ENCODE measurements at places on chromosomes 4 and X.

GRCh38 chr4:178316211-178316610 lies 874.0 kb upstream of the AGA start:
- no peak for DNase-seq

DNA sequence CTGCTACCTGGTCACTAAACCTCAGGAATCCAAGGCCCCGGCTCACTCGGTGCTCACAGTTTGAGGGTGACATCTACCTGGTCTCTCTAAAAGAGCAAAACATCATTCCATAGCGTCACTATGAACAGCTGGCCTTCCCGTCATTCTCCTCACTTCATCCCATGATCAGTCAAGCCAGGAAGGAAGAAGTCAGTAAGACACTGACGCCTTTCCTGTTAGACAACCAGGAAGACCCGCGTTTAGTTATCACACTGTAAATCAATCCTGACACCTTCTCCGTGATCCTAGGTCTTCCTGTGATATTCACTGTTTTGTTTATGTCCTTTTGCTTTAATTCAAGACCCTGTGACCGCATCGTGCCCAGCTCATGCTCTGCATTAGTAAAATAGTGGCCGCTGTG lies 31.6 kb upstream of the CDKN2AIP start:
- no peak for DNase-seq

- no peak for DNase-seq
Measured at GRCh38 chr4:4302416-4302815, 12.4 kb downstream of the ZBTB49 start.

DNA sequence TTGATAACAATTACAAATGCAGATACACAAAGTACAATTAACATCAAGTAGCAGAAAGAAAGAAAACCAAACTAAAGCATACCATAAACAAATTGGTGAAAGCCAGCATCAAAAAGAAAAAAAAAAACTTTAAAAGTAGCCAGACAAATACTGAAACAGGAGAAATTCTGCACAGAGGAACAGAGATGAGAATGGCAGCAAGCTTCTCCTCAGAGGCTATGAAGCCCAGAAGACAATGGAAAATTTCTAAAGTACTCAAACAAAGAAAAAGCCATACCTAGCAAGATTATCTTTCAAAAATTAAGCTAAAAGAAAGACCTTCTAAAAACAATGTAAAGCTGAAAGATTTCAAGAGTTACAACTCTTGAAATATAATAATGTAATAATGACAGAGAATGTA lies 471.3 kb downstream of the SPOCK3 start:
- no peak for DNase-seq

DNA sequence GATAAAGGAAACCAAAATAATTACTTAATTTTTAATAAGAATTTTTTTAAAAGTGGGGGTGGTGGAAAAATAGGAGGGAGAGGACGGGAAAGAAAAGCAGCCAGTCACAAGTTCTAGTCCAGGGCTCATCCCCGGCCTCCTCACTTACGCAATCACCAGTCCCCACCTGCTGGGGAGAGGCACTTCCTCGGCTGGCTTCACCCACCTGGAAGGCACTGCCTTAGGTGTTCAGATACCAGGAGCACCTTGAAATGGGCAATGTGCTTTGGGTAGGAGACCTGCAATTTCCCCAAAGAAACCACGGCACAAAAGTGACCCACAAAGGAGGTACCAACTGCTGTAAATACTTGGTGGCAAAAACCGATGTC lies 23.8 kb downstream of the AFAP1 start:
- DNase-seq = no peak

- DNase-seq = no peak
Measured at GRCh38 chrX:39439906-39440798, 638.9 kb downstream of the MID1IP1 start.

DNA sequence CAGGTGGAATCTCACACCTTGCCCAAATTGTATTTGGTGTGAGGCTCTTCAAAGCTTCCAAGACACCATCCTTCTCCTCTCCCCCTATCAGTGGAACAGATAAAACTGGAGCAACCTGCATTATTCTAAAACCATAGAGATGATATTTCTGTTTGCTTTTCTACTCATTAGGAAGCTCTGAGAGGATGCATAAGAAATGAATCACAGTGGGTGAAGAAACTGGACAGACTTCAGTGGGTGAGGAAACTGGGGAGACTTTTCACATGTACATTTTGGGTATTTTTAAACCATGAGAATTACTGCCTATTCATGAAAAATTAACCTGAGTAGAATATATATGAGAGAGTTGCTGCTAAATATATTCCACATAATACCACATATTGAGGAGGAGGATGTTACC lies 16.4 kb downstream of the HAND2 start:
- no peak for DNase-seq

DNA sequence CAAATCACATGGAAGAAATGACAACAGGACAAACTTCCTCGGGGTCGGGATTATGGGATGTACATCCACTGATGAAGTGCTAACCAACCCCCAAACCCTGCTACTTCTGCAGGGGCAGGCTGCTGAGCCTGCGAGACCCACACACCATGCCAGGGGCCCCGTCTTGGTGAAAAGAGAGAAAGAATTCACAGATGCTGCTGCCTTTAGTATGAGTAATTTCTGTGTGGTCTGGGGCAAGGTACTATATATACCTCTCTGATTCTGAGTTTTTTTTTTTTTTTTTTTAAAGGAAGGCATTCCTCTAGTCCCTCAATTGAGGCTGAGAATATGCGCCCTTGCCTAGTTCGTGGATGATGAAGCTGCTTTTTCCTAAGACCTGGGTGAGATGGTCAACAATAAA lies 24.8 kb downstream of the PDHA1 start:
- no peak for DNase-seq

GRCh38 chr4:46975812-46976553 lies 17.4 kb downstream of the GABRA4 start:
- DNase-seq = peak; percentile 62

DNA sequence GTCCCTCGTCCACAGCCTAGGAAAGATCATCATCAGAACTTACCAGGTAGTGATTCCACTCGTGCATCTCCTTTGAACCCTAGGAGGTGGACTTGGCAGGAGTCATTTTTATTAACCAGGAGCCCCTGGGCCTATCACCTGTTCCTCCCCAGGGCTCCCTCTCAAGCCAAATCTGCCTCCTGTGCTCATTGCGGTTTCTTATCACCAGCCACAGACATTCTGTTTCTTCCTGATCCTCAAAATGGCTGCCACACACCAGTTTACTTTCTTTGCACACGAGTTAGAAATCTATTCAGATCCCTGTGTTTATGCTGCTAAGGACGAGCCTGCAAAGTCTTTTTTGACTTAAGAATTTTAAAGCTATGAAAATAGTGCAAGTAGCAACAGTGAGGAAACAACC lies 354.5 kb upstream of the BOD1L1 start:
- DNase-seq = no peak

DNA sequence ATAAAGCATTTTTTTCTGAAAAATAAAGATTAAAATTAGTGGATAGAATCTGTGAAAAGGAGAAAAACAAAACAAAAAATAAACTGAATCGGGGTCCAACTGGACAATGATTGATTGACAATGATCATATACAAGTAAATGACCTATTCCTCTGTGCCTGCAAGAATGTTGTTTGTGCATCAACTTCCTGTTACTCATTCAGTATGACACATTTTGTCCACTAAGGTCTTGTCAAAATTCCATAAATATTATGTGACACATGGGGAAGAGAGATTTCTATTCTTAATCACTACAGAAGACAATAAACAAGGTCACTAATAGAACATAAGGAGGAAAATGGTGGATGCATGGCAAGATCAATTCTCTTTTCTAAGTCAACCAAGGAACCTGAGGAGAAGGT lies 54.9 kb downstream of the F8 start:
- no peak for DNase-seq

DNA sequence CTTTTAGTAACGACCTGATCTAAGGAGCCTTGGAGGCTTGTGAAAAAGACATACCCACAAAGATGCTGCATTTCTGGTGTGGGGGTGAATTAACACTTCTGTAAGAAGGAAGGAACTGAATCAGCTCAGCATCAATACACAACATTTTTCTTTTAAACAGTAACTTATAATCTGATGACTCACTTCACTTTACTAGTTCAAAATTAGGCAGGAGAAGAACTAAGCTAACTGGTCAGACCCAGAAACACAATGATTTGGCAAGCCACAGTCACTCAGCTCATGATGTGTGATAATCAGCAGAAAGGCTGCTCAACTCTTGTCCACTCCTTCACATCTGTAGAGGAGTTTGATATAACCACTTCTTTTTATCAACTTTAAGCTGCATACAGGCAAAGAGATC lies 4.6 kb downstream of the MMAA start:
- DNase-seq = peak; percentile 14

DNA sequence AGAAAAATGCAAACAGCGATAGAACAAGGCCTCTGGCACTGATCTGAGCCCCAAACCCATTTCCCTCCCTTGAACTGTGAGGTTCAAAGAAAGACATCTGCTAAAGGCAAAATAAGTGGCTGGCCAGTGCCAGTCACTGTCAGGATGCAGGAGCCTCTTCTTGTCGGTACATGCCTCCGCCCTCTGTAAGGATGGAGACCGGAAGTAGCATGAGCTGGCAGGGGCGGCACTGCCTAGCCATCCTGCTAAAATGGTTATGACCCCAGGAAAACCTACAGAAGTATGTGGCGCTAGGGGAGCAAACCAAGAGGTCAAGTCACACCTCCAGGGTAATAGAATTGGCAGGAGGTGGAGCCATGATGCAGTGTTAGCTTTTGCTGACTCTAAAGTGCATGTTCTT lies 180.3 kb downstream of the DCLK2 start:
- DNase-seq = no peak

DNA sequence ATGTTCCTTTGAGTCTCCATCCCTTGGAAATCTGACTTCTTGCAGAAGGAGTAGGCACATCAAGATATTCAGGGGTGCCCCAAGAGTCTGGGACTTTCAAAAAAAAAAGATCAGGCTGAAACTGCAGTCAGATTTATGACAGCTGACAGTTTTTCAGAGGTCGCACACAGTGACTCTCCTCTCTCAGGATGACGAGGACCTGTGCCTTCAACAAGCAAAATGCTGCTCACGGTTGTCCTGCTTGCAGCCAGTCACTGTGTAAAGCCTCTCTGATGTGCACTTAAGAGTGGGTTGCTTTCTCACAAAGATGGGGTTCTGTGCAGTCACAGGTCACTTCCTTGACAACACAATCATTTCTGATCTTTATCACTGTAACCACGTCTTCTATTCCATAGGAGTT lies 178.2 kb downstream of the PTTG2 start:
- DNase-seq = no peak

GRCh38 chr4:17356926-17357325 lies 155.0 kb downstream of the QDPR start:
- DNase-seq = no peak

- no peak for DNase-seq
Measured at GRCh38 chr4:185838514-185839193, 26.7 kb upstream of the SORBS2 start.

GRCh38 chr4:99630857-99631360 lies 26.7 kb downstream of the C4orf54 start:
- DNase-seq = no peak

DNA sequence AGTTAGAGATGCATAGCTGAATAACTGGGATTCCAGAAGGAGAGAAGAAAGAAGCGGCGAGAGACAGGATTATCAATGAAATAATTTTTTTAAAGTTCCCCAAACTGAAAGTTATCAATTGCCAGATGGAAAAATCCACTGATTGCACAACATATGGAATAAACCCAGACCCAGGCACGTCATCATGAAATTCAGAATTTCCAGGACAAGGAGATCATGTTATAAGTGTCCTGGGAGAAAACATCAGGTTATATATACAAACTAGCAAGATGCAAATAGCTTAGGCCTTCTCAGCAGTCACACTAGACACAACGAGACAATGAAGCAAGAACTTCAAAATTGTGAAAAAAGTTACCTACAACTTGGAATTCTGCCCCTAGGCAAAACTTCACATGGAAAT lies 200.0 kb downstream of the PALLD start:
- no peak for DNase-seq

DNA sequence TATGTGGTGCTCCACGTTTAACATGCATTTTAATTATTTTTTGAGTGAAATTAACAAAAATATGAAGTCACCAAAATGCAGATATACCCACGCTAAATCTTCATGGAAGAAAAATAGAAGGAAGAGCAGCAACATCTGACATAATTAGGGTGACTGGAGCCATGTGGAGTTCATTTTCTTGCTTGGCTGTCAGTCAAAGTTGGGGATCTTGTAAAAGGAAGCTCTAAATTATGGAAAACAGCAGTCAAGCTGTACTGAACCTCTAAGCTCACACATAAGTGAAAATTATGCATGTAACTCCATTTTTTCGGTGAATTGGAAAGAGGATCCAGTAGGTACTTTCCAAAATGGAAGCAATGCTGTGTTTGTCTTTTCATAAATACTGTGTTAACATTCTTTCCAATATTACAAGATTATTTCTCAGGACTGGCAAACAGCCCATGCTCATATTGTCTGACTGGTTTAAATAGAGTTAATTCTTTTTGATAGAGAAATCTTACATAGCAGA lies 9.7 kb upstream of the PDGFC start:
- no peak for DNase-seq

DNA sequence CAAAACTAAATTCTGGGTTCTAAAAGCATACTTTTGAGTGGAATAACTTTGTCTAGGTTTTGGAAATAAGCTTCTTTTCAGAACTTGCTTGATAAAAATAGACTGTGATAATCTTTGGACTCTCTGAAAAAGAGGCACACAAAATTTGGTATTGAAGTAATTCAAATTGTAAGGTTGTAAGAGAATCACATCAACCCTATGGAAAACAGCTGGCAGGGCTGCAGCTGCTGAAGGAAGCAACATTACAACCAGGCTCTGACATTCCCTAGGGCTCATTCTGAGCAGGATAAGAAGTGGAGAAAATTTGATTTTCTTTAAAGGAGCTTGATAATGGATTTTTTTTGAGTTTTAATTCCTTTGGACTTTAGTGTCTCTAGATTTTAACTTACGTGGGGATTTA lies 147.6 kb downstream of the FSTL5 start:
- DNase-seq = no peak

DNA sequence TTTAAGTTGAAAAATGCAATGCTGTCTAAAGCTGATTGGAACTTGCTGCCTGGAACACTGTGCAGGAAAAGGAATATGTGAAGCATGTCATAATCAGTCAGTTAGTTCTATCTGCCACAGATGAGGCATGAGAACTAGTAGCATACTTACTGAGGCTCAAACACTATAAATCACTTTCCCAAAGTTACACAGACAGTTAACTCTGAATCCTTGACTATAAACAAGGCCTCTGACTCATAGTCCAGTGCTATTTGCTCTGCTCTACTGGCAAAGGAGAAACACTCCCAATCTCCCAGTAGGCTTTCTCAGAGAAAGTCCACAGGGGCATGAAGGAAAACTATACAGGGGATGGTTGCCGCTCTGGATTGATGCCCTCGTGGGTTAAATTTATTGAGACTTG lies 2078.4 kb upstream of the TENM3 start:
- DNase-seq = no peak

- DNase-seq = no peak
Measured at GRCh38 chr4:151013944-151014343, 1.1 kb downstream of the LRBA start.
